WTC11 (cell line): ENCODE measurements at places on chromosomes 3 and 15.

- no peak for DNase-seq
Observed at GRCh38 chr15:79192462-79193036, 90.0 kb upstream of the ANKRD34C start.

GRCh38 chr15:80665151-80665550 lies 30.0 kb upstream of the ABHD17C start:
- DNase-seq, result no peak

GRCh38 chr3:177567833-177568232 lies 370.6 kb upstream of the TBL1XR1 start:
- DNase-seq, result no peak

GRCh38 chr15:31062310-31062847 lies 39.1 kb downstream of the TRPM1 start:
- no peak for DNase-seq

DNA sequence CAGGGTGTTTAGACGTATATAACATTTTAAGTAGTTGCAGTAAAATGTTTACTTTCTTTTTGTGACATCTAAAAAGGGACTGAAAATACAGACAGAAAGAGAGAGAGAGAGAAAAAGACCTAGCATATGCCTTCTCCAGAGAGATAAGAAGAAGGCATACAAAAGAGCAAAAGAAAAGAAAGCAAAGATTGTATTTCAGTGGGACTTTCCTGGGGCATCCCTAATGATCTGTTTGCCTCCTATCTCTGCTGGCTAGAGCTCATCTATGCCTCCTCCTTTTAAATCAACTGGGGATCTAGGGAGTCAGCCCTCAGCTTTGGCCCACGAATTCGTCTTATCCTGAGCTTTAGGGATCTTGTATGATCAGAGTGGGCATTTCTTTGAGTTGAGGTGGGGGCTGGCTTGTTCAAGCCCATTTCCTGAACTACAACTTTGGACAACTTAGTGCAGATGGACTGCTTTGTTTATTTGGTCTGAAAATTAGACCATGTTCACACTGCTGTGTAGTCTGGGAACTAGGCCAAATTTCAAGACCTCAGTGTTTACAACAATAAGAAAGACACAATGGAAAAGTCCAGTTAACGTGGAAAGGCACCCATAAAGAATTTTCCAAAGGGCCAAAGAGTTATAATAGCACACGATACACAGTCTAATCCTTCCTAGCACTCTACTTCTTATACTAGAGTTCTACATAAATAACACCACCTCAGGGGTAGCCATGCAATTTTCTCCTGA lies 61.0 kb downstream of the ATP8B4 start:
- DNase-seq, result no peak

DNA sequence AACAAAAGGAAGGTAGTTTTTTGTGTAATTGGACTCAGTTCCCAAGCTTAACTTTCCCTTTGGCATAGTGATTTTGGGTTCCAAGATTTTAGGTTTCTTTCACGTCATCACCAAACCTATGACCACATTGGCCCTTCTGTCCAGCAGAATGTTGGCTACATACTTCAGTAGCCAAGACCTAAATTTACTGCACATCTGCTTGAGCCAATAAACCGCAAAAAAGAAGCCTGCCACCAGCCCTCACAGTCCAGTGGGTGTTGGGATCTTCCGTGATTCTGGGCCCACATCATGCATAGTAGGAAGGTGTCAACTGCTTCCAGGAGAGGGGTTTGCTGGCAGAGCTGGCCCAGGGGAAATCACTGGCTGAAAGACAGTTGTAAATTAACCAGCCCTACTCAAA lies 57.6 kb upstream of the LIPC start:
- DNase-seq, result no peak

DNA sequence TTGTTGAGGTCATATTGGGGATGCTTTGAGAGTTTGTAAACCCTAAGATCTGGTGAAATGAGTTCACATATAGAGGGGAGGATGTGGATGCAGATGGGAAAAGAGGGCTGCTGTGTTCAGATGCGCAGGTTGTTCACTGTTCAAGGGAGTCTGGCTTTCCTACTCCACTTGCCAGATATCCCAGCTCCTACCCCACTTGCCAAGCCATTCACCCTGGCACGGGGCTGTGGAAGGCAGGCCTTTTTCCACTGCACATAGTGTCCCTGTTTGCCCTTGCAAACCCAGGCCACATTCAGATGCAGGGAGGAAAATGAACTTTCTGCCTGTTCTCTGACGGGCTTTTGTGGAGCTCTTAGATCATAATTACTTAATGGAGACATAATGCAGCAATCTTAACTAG lies 29.0 kb downstream of the CRABP1 start:
- no peak for DNase-seq

- no peak for DNase-seq
Observed at GRCh38 chr3:117751651-117752050, 1042.1 kb downstream of the TUSC7 start.

DNA sequence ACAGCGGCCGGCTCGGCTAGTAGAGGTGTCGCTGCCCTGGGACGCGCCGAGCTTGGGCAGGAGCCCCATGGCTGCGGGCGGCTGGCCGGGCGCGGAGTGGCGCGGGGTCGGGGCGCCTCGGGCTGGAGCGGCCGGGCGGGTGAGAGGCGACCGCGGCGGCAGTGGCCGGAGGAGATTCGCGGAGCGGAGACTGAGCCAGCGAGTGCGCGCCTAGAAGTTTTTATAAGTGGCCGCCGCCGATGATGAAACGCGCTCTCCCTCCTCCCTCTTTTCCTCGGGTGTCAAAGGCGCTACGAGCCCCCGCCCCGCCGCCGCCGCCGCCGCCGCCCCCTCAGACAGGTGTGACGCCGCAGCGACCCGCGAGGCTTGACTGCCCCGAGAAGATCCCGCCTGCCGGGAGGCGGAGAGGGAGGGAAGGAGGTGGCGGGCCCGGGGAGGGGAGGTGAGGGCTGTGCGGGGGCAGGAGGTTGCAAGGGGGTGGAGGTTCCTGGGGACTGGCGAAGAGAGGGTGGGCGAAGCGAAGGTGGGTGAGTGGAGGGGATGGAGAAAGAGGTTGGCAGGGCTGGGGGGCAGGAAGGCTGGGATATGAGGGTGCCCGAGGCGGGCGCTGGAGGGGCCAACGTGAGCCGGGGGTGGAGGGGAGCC lies at the start of gene SLCO2A1:
Gene SLCO2A1, minus strand, starts transcription at position 192 of the 645 bp plus-strand sequence. Its CDS starts 123 bp downstream, at position 69.
- peak; percentile 78 for DNase-seq

GRCh38 chr3:38840987-38841386 lies 25.0 kb upstream of the SCN10A start:
- DNase-seq, result no peak

DNA sequence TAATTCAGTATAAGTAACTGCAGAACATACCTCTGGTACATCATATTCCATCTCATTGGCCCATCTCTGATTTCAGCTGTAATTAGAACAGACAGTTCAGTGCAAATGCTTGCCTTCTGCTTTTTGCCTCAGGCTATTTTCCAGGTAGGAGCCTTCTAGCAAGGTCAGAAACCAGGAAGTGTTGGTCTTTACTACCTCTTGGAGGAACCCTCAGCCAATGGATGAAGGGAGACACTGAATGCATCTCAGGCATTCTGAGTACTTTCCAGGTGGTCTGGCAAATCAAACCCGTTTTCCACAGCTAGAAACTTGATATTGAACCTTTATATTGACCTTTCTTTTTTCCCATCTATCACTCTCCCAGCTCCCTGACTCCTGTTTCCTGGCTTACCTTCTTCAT lies 348.5 kb upstream of the SOX2 start:
- DNase-seq, result no peak

GRCh38 chr3:65706776-65707568 lies 331.7 kb downstream of the MAGI1 start:
- DNase-seq, result no peak

GRCh38 chr3:195025884-195026200 lies 245.1 kb downstream of the XXYLT1 start:
- no peak for DNase-seq

DNA sequence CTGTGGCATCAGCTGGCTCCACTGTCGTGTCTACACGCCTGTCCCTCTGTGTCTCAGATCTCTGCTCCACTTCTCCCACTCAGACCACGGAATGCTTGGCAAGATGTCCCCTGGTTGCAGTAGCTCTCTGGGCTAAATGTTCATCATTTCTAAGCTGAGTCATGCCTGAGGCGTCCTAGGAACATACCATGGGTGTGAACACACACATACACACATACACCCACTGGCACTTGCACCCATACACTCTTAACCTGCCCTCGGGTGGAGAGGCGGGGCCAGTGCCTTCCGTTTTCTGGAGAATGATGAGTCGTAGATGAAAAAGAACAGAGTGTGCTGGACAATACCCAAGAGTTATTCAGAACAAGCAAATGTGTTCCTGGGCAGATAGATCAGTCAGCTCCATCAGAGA lies 72.4 kb downstream of the SENP2 start:
- DNase-seq, result no peak

GRCh38 chr3:178546079-178546478 lies 9.8 kb downstream of the KCNMB2 start:
- no peak for DNase-seq
